Fibroblast of skin of right biceps (primary cell): ENCODE measurements at places on chromosomes 16 and 17.

DNA sequence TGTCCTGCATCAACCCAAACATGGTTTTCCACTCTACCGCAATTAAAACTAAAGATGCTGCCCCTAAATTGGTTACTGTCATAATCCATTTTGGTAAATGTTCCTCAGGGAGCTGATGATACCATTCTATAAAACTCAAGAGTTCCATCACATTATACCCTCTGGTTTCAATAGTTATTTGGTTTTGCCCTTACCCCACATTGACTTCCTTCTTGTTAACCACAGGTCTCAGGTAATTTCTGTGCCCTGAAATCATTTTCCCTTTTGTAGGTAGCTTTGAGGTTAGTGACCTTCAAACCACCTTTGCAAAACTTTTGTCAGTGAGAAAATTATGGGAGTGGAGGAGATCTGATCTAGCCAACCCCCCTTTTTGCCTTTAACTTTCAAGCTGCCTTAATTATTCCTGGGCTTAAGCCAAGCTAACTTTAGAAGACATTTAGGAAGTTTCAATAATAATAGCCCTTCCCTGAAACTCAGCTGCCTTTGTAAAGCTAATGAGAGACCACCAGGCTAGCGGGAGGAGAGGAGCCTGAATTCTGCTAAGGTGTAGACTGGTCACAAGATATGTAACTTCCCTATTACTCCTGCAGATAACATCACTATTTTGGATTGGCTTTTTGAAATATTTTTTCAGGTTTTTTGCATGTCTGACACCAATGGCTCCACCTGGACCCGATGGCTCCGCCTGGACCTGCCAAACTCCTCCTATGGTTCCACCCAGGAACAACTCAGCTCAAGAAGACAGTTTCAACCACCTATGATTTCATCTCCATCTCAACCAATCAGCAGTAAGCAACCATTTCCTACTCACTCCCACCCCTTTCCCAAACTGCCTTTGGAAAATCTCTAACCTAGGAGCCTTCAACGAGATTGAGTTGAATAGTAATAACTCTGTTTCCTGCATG is 224.9 kb downstream of the HS3ST3B1 start:
- no peak for DNase-seq

DNA sequence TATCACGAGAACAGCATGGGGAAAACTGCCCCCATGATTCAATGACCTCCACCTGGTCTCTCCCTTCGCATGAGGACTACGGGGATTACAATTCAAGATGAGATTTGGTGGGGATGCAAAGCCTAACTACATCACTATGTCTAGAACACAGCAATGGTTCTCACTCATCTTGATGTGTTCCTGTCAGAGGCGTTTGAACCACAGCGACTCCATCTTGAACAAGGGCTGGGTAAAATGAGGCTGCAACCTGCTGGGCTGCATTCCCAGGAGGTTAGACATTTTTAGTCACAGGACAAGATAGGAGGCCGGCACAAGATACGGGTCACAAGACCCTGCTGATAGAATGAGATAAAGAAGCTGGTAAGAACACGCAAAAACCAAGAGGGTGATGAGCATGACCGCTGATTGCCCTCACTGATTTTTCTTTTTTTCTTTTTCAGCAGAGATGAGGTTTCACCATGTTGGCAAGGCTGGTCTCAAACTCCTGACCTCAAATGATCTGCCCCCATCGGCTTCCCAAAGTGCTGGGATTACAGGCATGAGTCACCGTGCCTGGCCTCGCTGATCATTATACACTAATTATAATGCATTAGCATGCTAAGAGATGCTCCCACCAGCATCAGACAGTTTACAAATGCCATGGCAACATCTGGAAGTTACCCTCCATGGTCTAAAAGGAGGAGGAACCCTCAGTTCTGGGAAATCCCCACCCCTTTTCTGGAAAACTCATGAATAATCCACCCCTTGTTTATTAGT is 3.0 kb upstream of the PPY start:
- peak; percentile 64 for DNase-seq

DNA sequence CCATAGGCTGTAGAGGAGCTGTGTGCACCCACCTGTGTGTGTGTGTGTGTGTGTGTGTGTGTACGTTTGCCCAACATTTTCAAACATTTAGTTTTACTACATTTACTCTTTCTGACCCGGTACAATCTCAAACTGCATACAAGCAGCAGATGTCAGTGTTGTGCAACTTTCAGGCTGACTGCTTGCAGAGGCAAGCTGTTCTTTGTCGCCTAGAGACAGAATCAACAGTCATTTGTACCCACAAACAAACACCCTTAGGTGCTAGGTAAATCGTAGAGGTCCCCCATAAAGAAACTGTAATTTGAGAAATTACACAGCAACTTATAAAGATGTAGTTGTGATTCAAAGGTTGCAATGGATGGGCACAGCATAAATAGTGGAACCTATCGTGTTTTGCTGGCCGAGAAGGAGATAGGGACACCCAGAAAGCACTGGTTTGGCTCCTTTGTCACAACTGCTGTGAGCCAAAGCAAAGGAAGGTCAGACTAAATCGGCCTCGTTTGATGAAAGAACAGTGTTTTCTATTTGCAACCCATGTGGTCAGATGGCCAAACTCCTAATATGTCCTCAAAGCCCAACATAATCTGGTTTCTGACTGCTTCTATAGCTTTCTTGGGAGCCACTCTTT is 478.4 kb downstream of the TOX3 start:
- DNase-seq: no peak

DNA sequence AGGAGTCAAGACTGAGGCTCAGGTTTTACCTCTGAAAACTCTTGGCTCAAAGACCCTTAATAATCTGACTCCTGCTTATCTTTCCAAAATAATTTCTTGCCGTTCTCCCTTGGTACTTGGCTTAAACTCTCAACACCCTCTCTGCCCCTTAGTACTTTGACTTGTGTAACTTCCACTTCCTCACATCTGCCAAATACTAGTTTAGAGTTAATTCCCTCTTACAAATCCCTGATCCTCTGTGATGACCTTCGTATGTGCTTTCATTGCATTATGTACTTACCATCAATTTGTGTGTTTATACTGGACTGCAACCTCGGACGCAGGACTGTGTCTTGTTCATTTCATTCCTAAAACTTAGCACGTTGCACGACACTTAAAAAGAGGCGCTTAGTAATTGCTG is 35.2 kb downstream of the ZNF207 start:
- DNase-seq: no peak

- no peak for DNase-seq
Measured at GRCh38 chr16:31298340-31298739, 38.6 kb downstream of the ITGAM start.

DNA sequence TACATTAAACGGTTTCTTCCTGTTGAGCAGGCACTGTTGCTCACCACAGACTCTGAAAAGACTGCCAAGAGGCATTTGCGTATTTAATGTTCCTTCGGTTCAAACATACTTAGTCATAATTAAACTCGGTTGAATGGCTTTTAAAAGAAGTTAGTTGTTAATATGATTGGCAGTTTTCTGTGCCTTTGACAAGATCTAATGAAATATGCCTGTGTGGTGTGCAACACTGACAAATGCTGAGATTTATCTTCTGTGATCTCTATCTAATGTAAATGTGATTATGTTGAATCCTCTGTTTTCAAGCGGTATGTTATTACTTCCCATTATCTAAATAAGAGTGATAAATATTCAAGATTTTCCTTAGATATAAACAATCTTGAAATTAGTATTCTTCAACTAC is 1046.6 kb downstream of the CDH8 start:
- DNase-seq: no peak

DNA sequence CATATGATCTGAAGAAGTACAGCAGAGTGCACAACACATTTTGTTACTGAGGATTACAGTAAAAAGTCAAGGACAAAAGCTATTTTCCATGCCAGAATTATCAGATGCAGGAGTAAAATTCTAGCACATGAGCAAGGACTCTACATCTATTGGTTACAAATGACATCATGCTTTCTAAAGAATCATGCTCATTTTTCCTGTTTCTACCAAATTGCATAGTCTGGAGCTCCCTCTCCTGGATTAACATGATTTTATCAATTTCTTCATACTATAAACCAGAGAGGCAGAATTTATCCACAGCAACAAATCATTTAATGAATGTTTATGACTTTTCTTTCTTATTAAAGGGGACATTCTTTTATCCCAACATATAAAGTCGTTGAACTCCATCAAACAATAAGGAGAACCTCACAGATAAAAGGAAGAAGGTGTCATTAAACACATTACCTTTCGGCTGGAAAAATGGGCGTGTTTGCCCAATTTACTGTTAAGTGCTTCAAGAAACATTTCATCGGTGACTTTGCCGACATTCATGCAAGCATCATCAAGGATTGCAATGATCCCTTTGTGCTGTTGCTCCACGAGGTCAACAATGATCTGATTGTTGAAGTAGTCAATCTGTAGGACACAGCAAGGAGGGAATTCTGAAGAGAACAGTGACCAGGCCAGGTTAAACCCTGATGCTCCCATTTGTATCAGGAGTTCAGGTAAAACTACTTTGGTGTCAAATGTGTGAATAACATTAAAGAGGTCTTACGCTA is 121.7 kb downstream of the MYO1D start:
- DNase-seq: peak; percentile 67

DNA sequence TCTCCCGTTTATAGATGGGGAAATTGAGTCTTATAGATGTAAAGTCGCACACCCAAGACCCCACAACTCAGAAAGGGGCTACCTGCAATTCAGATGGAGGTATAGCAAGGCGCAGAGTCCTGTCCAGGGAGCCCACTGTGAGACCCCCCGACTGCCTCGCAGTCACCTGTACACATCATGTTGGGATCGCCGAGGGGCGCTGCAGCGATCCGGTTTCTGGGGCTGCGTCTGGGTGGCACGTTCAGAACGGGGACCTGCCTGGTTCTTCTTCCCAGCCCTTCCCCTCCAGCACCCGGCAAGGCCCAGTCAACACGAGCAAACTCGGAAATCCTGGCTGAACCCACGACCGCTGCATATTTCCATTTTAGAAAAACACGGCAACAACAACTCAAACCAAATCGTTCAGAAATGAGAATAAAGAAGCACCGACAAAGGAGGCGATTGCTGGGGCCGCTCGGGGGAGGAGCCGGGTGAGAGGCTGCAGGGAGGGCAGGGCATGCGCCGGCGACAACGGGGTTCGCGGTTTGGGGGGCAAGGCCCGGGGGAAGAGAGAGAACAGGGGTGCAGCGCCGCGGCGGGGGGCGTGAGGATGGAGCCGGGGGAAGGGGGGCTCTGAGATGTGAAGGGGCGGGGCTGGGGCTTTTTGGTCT is 643 bp downstream of the HSDL1 start:
- no peak for DNase-seq

GRCh38 chr17:76930107-76930506 is 61.9 kb downstream of the MGAT5B start:
- DNase-seq: no peak

DNA sequence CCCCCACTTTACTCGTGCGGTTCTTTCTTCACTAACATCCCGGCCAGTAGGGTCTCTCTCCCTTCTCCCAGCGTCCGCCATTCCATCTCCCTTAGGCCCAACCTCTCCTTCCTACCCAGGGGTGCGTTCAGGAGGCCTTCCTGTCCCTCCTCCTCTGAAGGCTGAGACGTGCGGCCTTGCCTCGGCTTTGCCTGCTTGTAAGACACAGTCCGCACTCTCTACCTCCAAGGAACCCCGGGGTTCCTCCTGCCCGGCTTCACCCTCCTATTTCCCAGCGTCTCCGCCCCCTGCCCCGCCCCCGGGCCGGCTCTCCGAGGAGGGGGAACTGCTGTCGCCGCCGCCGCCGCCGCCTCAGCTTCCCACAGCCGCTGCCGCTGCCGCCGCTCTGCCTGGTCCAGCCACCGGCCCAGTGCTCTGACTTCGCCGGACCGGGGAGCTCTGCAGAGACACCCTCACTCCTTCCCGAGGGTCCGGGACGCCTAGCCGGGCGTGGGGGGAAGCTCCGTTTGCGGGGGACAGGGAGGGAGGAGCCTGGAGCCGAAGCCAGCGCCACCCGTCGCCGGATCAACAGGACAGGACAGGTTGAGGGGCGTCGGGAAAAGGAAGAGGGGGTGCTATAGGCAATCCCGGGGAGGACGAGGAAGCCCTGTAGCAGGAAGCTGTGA is 1.2 kb upstream of the FGF11 start:
- DNase-seq: no peak

DNA sequence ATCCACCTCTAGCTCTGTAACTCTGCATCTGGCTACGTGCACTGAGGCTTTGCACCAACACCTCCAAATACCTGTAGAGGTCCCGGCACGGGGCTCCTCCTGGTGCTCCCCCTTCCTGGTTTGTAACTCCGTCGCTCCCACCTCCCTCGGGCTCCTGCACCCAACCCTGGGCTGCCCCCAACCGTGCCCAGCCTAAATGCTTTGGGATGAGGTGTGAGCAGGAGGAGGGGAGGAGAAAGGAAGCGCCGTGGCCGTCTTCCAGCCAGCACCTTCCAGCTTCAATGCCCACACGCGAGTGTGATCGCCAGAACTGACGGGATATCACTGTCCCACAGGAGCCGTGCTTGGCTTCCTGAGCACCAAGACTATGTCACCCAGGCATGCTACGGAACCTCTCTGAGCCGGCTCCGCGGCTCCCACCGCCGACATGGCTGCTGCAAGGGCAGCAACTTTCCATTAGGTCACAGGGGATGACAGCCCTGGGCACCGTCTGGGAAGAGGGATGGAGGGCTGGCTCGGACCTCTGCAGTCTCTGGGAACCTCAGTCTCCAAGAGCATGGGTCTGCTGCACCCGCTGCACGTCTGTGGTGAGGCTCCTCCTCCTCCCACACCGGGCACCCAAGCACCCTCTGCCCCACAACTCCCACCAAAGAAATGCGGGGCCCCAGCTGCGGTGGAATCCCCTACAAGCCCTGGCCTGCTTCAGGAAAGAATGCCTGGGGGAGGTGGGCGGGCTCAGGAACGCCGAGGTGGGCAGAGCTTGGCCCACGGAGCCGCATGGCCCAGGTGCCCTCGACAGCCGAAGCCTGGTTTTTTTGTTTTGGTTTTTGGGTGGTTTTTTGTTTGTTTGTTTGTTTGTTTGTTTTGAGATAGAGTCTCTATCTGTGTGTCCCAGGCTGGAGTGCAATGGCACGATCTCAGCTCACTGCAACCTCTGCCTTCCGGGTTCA is 6.4 kb upstream of the SLC38A10 start:
- no peak for DNase-seq
